CD4-positive, alpha-beta T cell treated with Interleukin-21 for 1 hour (primary cell): ENCODE measurements at places on chromosomes 3 and 15.

- no peak for DNase-seq
These were observed 5.7 kb downstream of the PCCB start for GRCh38 chr3:136255672-136256406.

DNA sequence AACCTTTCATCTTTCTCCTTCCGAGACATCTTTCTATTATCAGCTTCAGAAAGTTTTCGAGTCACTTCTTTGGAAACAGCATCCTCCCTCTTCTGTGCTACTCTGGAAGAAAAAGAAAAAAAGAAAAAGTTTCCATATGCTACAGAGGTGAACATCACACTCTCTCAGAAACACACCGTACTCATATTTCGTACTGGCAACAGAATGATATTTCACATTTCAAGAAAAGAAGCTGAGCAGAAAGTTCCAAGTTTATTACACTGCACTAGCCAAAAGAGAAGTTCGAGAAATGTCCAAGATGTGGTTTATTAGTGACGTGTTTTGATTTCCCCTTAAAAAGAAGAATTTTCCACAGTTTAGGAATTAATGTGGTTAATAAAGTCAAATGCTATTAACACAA lies 6.0 kb downstream of the SSR3 start:
- no peak for DNase-seq

- no peak for DNase-seq
These were observed 453.3 kb downstream of the ROBO1 start for GRCh38 chr3:79314544-79314943.

GRCh38 chr3:139120086-139121056 lies 75.7 kb upstream of the PRR23C start:
- DNase-seq = no peak

DNA sequence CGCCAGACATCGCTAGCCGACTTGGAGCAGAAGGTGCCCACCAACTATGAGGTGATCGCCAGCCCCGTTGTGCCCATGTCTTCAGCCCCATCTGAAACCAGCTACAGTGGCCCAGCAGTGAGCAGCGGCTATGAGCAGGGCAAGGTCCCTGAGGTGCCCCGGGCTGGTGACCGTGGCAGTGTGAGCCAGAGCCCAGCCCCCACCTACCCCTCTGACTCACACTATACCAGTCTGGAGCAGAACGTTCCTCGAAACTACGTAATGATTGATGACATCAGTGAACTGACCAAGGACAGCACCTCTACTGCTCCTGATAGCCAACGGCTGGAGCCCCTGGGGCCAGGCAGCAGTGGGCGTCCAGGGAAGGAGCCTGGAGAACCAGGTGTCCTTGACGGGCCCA lies 12.9 kb upstream of the APEH start:
- no peak for DNase-seq

DNA sequence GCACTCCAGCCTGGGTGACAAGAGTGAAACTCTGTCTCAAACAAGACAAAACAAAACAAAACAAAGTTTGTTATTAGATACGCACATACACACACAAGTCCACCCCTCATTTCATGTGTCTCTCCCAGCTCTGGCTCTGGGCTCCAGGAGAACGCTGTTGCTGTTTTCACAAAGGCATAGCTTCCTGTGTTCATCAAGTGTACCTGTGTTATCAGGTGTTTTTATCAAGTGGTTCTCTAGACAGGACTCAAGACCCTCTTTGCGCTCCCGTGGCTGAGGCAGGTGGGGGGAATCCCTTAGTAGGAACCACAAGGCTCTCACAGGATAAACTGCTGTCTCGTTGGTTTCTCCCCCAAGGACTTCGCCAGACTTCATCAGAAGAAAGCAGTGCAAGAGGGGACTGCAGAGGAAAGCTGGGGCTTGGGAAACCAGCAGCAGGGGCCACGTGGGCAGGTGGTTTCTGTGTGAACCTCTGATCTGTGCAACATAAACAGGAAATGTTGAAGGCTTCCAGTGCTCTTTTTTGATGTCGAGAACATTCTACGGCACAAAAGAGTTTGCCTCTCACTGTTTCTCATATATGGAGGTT lies 6.9 kb upstream of the PPP1R2 start:
- DNase-seq = peak; percentile 85

DNA sequence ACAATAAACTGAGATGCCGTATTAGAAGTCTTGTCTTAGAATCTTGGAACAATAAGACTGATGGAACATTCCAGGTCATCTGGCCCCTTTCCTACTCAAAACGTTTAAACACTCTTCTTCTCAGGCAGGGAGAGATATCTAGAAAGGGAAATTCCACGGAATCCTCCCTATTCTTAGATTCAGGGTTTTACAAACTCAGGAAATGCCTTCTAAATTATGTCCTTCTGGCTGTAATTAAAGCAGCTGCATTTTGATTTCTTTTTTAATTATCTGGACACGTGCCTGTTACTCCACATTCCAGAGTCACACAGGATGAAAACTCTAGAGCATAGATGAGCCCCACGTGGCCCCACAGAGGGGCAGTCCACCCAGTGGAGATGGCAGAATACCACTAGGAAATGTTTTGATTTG lies 41.5 kb upstream of the MTMR10 start:
- no peak for DNase-seq

- DNase-seq = no peak
These were observed 3.8 kb upstream of the FRMD4B start for GRCh38 chr3:69389520-69390248.

DNA sequence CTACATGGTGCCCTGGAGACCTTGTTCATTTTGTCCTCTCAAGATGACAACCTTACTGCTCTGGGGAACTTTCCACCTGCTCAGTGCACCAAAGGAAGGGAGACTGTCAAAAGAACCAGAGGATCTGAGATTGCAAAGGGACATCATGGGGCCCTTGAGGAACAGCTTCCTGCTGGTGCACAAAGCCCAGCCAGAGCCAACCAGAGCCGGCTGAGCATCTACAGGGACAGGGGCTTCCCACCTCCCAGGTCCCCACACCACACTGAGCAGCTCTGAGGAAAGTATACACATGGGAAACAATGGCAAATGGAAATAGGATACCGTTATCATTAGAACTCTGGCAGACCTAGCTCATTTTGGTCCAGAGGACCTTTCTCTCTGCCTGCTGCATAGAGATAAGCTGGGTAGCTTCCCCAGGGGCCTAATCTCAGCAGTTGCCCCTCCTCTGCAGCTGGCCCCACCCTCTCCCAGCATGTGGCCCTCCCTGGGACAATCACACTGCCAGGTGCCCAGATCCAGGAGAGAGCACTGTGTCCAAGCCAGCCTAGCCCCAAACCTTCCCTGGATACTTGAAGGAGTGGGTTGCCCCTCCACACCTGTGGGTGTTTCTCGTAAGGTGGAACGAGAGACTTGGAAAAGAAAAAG lies 123.4 kb upstream of the PRR20G start:
- DNase-seq = no peak

- no peak for DNase-seq
These were observed 79.5 kb upstream of the KLHL25 start for GRCh38 chr15:85874236-85874635.

- no peak for DNase-seq
These were observed 991.1 kb downstream of the GBE1 start for GRCh38 chr3:80770106-80771074.

DNA sequence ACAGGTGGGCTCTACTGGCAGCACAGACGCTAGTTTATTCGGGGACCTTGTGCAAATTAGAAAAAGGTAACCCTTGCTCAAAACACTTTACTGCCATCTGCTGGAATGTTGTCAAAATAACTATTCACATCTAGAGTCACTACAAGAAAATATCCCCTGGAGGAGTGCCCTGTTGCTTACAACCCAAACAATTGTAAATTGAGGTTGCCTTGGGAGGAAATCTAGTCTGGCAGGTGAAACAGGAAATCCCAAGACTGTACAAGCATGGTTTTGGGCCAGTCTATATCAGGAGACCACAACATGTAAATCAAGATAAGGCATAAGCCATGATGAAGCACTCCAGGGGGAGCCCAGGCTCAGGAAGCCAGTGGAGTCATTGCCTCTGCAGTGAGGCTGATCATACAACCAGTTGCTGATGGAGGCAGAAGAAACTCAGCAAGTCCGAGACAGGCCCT lies 136.8 kb upstream of the ACP3 start:
- peak; percentile 36 for DNase-seq

DNA sequence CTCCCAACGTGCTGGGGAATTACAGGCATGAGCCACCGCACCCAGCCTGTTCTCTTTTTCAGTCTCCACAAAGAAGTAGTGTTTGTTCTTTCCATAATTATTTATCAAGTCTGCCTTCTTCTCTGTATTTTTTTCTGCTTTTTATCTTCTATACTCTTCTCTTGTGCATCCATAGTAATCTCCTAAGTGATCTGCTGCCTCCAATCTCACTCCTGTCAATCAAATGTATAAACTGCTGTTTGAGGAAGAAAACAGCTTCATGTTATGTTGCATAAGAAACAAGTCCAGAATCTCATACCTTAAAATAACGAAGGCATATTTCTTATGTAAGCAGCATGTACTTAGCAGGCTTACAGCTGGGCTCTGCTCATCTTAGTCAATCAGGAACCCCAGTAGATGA lies 801.6 kb upstream of the NR2F2 start:
- no peak for DNase-seq

DNA sequence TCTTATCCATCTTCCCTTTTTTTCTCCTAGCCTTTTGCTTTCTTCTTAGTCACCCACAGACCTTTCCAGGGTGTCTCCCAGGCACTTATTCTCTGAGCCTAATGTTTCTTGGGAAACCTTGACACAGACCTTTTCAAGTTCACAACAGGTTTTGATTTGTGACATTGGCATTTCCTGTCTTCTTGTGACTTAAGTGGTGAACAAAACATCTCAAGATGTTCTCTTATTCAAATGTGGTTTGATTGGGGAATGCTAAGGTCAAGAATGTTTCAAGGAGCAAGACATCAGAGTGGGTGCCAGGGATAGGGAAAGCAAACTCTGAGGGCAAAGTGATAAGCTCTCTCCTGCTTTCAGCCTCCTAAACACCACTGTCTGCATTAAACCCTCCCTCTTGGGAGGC lies 68.2 kb upstream of the GSK3B start:
- no peak for DNase-seq

- DNase-seq = no peak
These were observed 7.3 kb downstream of the ALPK3 start for GRCh38 chr15:84824260-84825007.

- DNase-seq = no peak
These were observed 297.2 kb upstream of the TPRG1 start for GRCh38 chr3:188874576-188874975.

GRCh38 chr3:19688767-19689166 lies 245.2 kb downstream of the EFHB start:
- no peak for DNase-seq

DNA sequence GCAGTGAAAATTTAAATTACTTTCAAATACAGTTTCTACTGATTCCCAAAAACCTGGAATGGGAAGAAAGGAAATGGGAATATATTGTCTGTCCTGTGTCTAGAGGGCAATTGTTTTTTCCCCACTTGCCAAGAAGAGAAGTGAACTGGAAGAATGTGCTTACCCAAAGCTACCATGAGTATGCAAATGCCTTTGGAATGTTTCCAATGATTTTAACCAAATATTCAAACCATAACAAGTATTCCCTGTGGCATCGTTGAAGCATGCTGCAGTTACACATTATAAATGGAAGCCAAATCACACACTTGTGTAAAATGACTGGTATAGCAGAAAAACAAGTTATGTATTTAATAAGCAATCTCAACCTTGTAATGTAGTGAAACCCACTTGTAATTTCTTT lies 368.2 kb downstream of the GBE1 start:
- no peak for DNase-seq

DNA sequence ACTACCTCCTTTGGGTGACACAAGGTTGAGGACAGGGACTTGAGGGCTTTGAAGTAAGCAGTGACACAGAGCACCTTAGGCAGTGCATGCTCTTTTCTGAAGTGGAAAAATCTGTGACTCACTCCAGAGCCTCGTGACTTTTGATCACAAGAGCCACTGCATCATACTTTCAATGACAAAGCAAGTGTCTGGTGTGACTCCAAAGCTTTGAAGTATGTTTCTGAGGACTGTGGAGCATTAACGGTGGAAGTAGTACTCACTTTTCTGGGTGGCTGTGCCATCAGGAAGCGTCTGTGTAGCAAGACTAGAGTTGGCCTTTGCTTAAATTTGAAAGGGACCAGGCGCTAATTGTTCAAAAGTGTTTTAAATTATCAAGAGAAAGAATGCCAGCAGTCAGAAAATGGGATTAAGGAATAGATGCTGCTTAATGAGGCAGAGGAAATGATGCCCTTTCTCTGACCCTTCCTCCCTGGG lies 210.7 kb upstream of the TRIM42 start:
- no peak for DNase-seq

- DNase-seq = peak; percentile 25
These were observed 3.6 kb downstream of the WHAMM start for GRCh38 chr15:82812994-82813393.

DNA sequence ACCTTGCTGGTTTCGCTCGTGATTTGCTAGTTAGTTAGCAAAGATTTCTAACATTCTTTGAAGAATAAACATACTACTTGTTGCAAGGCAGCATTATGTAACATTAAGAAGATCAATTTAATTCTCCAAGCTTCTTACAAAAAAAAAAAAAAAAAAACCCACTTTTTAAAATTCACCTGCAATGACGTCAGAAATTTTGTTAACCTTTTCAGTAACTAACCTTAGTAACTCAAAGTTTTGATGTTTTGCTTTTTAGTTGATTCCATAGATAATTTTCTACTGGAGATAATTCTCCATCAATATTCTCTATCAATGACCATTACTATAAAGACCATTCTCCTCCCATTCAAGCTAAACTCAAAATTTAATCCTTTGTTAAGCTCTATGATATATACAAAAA lies 491.8 kb upstream of the TBL1XR1 start:
- DNase-seq = no peak

GRCh38 chr15:51320843-51321242 lies 17.6 kb downstream of the CYP19A1 start:
- DNase-seq = no peak

DNA sequence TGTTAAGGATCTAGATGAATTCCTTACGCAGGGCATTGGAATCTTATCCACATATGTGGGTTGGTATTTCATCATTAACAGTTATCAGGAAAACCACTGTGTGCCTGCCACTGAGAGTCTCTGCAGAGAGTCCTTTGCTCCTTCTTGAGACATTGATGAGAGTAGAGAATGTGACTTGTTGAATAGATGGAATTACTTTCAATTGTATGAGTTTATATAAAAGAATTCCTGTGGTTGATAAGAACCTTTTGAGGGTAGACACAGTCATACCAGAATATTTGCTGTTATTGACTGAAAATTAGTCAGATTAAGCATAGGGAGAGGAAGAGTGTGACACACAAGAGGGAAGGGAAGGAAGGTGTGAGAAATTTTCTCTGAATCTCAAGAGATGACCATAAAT lies 30.8 kb downstream of the ARHGEF26 start:
- DNase-seq = no peak

DNA sequence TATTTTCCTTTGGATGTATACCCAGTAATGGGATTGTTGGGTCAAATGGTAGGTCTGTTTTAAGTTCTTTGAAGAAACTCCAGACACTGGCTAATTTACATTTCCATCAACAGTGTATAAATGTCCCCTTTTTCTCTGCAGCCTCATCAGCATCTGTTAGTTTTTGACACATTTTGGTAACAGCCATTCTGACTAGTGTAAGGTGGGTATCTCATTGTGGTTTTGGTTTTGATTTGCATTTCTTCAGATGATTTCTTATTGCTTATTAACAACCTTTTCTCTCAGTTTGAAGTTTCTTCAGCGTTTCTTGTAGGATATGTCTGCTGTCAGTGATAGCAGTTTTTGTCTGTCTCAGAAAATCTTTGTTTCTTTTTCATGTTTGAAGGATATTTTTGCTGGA lies 15.4 kb downstream of the GALK2 start:
- no peak for DNase-seq

- no peak for DNase-seq
These were observed 33.1 kb downstream of the FLNB start for GRCh38 chr3:58041182-58041825.

- DNase-seq = no peak
These were observed 238.1 kb downstream of the LPP start for GRCh38 chr3:188392076-188392475.

GRCh38 chr15:42139596-42139995 lies 16.8 kb downstream of the PLA2G4F start:
- no peak for DNase-seq
